Mesothelial cell of epicardium (in vitro differentiated cells): ENCODE measurements at places on chromosomes 11 and 22. TPM values are rescaled to one million over a fixed set of nuclear protein-coding genes. Genes with fewer than 3 reads are reported as not detected.
A peak's percentile ranks its signal among the peaks of the same experiment; 100 is the strongest.

POTEH gene
- 0.11 TPM in 1 of 3 replicates, not detected in the others for total RNA-seq

- H3K4me3 ChIP-seq, result no peak overlapping the region
- peaks cover 19% of the 10 kb centered on the region for H3K27me3 ChIP-seq
- DNase-seq, result no peak
- H3K36me3 ChIP-seq, result no peaks in the 10 kb centered on the region
Observed at GRCh38 chr22:48275412-48275811, 1513.0 kb downstream of the TBC1D22A start.

GRCh38 chr11:69145050-69145380, 10.7 kb upstream of the SMIM38 start:
- H3K27me3 ChIP-seq, result no peaks in the 10 kb centered on the region
- H3K36me3 ChIP-seq, result peaks cover 8% of the 10 kb centered on the region
- H3K4me3 ChIP-seq, result no peak overlapping the region
- peaks cover 18% of the 10 kb centered on the region for H3K4me1 ChIP-seq

DNA sequence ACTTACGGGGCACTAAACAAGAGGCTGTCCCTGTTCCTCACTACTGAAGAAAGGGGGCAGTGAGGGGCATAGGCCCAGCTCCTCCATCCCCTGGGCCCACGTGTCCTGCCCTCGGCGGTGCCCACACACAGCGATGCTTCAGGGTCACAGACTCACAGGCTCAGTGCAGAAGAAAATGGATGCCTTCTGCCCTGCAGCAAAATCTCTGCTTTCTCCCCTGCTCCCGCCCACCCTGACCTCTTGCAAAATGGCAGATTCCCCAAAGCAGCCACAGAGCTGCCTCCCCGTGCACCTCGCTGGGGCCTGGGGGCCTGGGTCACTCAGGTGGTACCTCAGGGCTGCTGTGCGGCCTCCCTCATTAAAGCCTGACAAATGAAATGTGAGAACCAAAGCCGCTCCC, 204.0 kb downstream of the DSCAML1 start:
- no peaks in the 10 kb centered on the region for H3K4me1 ChIP-seq
- H3K27ac ChIP-seq, result no peak overlapping the region
- no peaks in the 10 kb centered on the region for H3K36me3 ChIP-seq

INPP5J gene
- total RNA-seq, result 8.6 to 10.8 TPM (median 9.3 TPM) in 3 replicates

DNA sequence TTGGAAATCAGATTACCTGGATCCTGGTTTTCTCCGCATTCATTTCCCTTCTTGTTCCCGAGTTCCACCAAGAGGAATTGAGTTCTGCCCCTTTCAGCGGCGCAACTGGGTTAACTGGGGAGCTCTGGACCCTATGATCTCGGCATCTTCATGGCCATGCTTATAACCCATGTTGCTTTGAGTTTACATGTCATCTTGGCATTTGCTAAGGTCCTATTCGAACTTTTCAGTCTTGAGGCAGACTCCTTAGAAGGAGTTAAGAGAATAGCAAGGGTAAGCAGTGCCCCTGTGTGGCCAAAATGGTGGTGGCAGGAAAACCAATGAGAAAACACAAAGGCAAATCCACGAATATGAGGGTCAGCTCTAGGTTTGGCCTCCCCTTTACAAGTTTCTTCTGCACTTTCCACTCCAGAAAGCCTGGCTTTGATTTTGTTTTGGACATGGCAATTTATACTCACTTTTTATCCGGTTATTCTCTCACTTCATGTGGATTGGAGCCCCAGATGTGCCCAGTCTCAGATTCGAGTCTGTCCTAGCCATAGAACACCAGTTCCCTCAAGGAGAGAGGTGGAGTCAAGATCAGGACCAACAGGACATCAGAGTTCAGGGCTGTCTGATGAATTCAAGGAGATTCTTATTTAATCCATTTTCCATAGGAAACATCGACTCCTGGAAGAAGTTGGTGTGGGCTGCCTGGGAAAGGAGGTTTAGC, 55.3 kb upstream of the FBXO3 start:
- H3K4me3 ChIP-seq, result peak overlapping the region; percentile 79
- H3K36me3 ChIP-seq, result no peaks in the 10 kb centered on the region
- H3K27me3 ChIP-seq, result peaks cover 69% of the 10 kb centered on the region
- peaks cover 2% of the 10 kb centered on the region for H3K4me1 ChIP-seq

- H3K36me3 ChIP-seq, result peaks cover 5% of the 10 kb centered on the region
- no peaks in the 10 kb centered on the region for H3K27me3 ChIP-seq
- H3K27ac ChIP-seq, result no peak overlapping the region
Observed at GRCh38 chr11:17951685-17952388, 61.0 kb downstream of the SERGEF start.

GRCh38 chr11:117606211-117606610, 190.8 kb downstream of the DSCAML1 start:
- no peak overlapping the region for H3K4me3 ChIP-seq
- H3K4me1 ChIP-seq, result no peaks in the 10 kb centered on the region
- no peak overlapping the region for H3K27ac ChIP-seq
- peaks cover 67% of the 10 kb centered on the region for H3K27me3 ChIP-seq
- DNase-seq, result no peak
